ENCODE measurements at places on chromosomes 5 and 9.

GRCh38 chr5:74767579-74767913, 497 bp downstream of the NSA2 start:
- peak; percentile 20 for DNase-seq

DNA sequence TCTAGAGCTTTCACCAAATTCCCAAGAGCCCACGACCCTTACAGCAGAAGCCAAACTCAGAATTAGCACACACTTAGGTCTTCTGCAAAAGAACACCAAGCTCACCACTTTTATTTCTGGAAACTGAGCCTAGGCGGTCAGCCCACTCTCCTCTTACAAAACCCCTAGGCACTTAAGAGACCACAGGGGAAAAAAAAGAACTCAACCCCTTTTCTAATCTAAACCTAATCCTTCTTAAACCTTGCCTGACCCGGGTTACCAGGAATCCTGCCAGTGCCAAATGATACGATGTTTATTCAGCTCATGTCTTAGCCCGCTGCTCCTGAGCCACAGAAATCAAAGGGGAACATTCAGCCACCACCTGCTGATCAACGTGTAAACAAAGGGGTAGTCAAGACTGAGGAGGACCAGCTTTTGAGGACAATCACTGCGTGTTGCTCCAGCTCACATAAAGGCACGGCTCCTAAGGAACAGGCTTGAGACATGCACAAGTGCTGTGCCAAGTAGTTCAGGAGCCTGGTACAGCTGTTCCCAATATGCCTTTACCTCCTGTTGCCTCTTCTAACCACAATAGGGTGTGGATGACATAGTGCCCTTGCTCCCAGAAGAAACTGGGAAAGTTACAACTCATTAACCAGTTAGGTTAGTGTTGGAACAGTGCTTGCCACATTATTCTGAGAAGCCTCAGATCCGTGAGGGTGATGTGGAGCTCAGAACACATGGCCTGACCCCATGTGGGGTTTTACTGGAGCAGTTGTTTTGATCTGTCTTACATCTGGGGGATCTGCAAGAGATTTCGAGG, 49.3 kb downstream of the ZFAND5 start:
- no peak for DNase-seq

- no peak for DNase-seq
Observed at GRCh38 chr9:137148661-137149060, 9.7 kb downstream of the GRIN1 start.

GRCh38 chr5:163604013-163604412, 98.6 kb downstream of the MAT2B start:
- DNase-seq, result no peak

DNA sequence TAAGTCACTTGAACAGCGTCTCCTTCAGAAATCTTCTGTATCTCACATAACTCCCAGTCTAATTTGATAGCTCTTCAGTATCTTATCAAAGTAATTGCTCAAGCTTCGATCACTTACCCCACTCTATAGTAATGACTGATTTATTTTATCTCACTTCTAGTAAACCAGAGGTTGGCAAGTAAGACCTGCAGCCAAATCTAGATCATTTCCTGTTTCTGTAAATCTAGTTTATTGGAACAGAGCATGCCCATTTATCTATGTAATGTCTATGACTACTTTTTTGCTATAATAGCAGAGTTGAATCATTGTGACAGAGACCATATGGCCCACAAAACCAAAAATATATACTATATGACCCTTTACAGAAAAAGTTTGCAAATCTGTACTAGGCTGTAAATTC, 40.1 kb downstream of the TSSK1B start:
- DNase-seq, result no peak

- DNase-seq, result no peak
Observed at GRCh38 chr9:89874351-89875321, 269.8 kb downstream of the GADD45G start.

DNA sequence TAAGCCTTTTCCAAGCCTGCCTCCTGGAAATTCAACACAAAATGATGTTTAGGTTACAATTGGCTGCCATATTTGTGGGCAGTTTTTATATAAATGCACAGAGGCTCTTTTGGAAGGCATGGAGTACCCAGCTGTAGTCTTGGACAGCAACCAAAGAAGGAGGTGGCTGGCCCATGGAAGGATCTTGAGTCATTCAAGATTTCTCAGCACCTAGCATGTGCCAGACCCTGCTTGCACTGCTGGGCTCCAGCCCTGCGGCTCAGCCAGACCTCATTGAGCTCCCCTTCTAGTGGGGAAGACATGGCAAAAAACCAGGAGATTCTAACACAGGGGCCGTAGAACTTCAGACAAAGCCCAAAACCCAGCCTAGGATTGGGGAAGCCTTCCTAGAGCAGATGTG, 22.1 kb downstream of the JADE2 start:
- DNase-seq, result no peak

GRCh38 chr5:78221964-78222451, 72.5 kb downstream of the AP3B1 start:
- peak; percentile 54 for DNase-seq

DNA sequence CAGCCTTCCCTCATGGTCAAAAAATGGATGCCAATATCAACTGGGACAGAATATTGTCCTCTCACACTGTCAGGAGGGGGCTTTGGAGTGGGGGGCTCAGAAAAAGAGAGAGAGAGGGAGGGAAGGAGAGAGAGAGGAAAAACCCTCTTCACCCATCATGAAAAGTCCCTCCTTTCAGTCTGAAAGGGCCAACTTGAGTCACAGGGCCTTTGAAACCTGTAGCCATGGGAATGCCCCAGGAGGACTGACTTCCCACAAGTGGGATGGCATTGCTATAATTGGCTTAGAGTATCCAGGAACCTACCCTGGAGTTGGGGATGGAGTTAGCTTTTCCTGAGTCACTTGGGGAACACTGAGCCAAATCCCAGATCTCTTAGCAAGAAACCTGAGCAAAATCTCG, 41.2 kb downstream of the DNAJC21 start:
- DNase-seq, result no peak

DNA sequence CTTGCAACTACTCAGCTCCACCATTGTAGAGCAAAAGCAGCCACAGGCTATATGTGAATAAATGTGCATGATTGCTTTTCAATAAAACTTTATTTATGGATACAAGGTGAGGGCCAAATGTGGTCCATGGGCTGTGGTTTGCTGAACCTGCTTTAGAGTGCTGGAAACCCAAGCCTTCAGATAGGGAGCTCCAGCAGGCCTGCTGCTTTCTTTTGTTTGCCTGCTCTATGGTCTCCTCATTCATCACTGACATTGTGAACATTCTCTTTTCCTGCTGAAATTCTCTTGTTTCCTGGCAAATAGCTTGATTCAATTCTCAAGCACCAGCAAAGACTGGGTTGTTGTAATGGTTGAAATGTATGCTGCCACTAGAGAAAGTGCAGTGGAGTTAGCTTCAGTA, 26.0 kb downstream of the EGFLAM start:
- no peak for DNase-seq

DNA sequence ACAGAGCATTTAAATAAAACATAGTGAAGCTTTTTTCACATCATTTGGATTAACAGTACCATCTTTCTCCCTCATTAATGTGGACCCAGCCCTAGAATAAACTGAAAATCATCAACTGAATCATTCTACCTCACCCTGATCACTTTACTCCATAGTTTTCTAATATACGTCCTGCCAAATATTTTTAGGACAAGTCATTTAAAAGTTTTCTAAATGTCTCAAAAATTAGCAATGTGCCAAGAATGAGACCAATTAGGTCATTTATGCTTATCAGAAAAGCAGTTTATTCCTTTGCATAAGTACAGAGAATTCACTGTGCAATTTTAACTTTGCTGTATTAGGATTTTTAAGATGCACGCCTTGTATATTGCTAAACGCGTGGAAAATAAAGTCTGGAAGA, 284.4 kb downstream of the PIK3R1 start:
- no peak for DNase-seq

GRCh38 chr5:125492977-125493376, 746.5 kb upstream of the ZNF608 start:
- DNase-seq, result no peak

DNA sequence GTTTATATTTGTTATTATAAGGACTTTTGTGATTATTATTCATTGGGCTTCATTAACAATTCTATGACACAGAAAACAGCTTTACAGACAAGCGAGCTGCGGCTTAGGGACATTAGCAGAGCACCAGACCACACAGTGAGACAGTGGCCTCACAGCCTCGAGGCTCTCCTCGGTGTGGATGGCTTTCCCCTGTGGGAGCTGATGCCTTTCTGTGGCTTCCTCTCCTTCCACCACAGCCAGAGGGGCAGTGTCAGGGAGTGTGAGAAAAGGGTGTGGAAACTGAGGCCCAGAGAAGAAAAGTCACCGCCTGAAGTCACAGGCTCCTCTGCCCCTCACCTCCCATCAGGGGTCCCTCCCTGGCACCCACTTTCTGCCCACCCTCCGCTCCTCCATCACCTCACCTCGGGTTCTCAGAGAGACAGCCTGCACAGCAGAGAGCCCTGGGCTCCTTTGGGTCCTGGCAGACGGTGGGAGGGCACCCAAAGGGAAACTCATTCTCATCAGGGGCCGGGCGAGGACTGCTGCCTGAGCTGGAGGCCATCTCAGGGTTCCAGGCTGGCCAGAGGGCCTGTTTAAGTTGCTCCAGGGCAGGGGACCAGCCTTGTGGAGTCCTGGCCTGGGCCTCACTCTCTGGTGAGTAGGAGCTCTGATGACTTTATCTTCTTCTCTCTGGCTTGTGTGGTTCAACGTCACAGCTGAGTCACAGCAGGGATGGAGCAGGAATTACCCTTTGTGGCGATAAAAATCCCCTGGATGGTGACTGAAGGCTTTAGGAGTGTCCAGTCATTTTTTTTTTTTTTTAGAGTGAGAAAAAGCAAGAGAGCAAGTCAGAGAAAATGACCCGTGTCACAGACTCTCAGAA, 830 bp downstream of the TRAF1 start:
- no peak for DNase-seq

DNA sequence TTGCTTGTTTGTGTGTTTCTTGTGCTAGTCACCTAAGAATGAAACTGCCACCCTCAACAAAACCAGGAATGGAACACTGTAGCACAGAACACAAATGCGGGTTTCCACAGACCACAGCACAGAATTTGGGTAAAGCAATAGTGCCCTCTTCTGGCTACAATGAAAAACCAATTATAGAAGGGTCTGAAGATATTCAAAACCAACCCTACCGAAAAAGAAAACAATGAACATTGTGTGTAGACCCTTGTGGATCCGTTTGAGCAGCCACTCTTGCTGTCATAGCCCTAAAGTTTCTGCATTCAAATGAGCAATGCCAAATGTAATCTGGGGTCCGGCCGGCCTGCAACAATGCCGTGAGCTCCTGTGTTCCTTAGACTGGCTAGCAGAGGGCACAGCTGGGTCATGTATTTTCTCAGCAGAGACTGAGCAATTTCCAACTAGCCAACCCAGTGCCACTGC, 8.3 kb upstream of the ENC1 start:
- peak; percentile 78 for DNase-seq

DNA sequence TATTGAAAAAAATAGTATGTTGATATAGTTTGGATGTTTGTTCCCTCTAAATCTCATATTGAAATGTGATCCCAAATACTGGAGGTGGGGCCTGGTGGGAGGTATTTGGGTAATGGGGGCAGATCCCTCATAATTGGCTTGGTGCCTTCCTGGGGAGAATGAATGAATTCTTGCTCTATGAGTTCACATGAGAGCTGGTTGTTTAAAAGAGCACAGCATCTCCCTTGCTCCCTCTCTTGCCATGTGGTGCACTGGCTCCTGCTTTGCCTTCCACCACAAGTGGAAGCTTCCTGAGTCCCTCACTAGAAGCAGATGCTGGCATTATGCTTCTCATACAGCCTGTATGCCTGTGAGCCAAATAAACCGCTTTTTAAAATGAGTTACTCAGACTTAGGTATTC, 154.8 kb downstream of the ADAMTS6 start:
- no peak for DNase-seq

- no peak for DNase-seq
Observed at GRCh38 chr5:39420482-39421145, 4.2 kb downstream of the DAB2 start.

GRCh38 chr9:126000731-126001580, 253.8 kb downstream of the PBX3 start:
- DNase-seq, result no peak

- DNase-seq, result no peak
Observed at GRCh38 chr9:136949239-136949816, 2.7 kb upstream of the LCN12 start.

DNA sequence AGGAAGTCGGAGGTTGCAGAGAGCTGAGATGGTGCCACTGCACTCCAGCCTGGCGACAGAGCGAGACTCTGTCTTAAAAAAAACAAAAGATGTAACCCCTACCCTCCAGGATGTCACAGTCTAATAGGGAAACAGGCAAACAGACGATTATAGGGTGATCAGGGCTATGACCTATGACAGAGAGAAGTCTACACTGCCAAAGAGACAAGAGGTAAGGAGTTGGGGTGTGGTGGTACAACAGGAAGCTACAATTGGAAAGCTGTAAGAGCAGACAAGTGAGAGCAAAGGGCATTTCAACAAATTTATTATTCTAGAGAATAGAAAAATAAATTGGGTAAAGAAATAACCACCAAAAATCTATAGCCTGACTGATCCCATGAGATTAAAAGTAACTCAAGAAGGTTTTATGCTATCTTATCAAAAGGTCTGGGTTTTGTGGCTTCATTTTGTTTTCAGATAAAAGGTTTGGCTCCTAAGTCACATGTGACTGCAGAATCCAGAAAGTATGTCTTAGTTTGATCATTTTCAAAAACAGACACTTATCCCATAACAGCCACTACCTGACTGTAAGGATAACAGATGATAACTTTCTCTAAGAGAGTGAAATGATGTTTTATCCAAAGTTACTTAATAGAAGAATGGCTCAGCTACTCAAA, 7.3 kb downstream of the CDC26 start:
- no peak for DNase-seq

DNA sequence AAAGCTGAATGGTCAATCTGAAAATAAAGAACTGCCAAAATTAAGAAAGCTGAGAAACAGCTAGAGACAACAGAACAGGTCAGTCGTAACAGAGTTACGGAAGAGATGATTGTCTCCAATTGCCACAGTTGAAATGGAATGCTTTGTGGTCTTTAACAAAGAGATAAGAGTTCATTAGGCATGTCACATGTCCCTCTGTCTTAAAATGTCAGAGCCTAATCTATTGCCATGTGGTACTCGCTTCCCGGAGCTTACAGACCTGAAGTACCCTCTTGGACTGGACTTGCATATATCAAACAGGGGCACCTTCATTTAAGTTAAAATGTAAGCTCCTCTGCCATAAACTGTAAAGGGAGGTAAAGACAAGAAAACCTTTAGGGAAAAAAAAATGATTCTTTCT, 19.7 kb downstream of the TTC39B start:
- DNase-seq, result no peak

DNA sequence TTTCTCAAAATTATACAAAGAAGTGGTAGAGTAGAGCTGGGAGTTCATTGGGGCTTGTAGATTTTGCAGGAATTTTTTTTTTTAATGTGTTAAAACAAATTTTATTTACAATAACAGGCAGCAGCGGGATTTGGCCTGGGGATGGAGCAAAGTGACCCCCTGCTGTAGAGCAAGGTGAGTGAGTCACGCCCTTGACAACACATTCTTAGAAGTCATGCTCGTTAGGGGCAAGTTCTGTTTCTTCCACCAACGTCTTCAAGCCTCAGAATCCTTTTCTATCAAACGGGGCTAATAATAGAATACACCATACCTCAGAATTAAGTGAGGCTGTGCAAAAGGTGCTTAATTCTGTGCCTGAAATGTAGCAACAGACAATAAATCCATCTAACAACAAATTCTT, 1.1 kb upstream of the ANKDD1B start:
- no peak for DNase-seq

GRCh38 chr9:70945301-70945700, 176.1 kb downstream of the TRPM3 start:
- DNase-seq, result no peak
